T-helper 2 cell treated with Interferon-gamma antibody and Interleukin-4, amounts not matched to agents 100 ng/mL and 5 ng/mL, for 36 hours (primary cell): ENCODE measurements at places on chromosomes 6 and 20. TPM values are rescaled to one million over a fixed set of nuclear protein-coding genes. Genes with fewer than 3 reads are reported as not detected.

The CALHM5 gene
- total RNA-seq: not detected in 2 replicates

The PROKR2 gene
- not detected in 2 replicates for total RNA-seq

The KIAA0408 gene
- 10.4 and 11.2 TPM in 2 replicates for total RNA-seq

The FERMT1 gene
- 0.45 and 0.75 TPM in 2 replicates for total RNA-seq

The BAG2 gene
- total RNA-seq: 12.5 and 12.9 TPM in 2 replicates

The PIGU gene
- total RNA-seq: 22.0 and 23.3 TPM in 2 replicates

The HEY2 gene
- total RNA-seq: not detected in 2 replicates

The TMEM170B gene
- 0.23 and 0.34 TPM in 2 replicates for total RNA-seq

The ZSCAN23 gene
- total RNA-seq: 0.43 and 0.86 TPM in 2 replicates

The TMEM242 gene
- total RNA-seq: 10.5 and 10.6 TPM in 2 replicates

The UNC5CL gene
- 1.2 and 1.3 TPM in 2 replicates for total RNA-seq

The FILIP1 gene
- not detected in 2 replicates for total RNA-seq

The POLR1H gene
- total RNA-seq: 69.6 and 72.2 TPM in 2 replicates

The LAMA5 gene
- total RNA-seq: 0.70 and 0.77 TPM in 2 replicates

The OXT gene
- total RNA-seq: not detected in 2 replicates

The GPLD1 gene
- 0.18 and 0.27 TPM in 2 replicates for total RNA-seq

The SUMO4 gene
- total RNA-seq: 9.6 and 10.5 TPM in 2 replicates

The COX4I2 gene
- total RNA-seq: not detected in 2 replicates

The PI3 gene
- not detected in 2 replicates for total RNA-seq

The ZNFX1 gene
- 61.7 and 63.4 TPM in 2 replicates for total RNA-seq

The EYS gene
- total RNA-seq: not detected in 2 replicates

The KCNB1 gene
- 0.02 and 0.39 TPM in 2 replicates for total RNA-seq

The MOG gene
- not detected in 2 replicates for total RNA-seq

The GJA1 gene
- total RNA-seq: 0.07 TPM in 1 of 2 replicates, not detected in the other

The DACT2 gene
- total RNA-seq: 0.09 and 0.14 TPM in 2 replicates

The DSE gene
- total RNA-seq: 2.9 and 3.0 TPM in 2 replicates

The SLC17A9 gene
- total RNA-seq: 11.0 and 12.8 TPM in 2 replicates

The SOBP gene
- total RNA-seq: 0.09 and 0.14 TPM in 2 replicates

The HLA-DRA gene
- total RNA-seq: 81.8 and 88.4 TPM in 2 replicates

The TRIM40 gene
- total RNA-seq: not detected in 2 replicates

The NOTCH4 gene
- 0.16 and 0.18 TPM in 2 replicates for total RNA-seq

The MCCD1 gene
- total RNA-seq: not detected in 2 replicates

The RIN2 gene
- total RNA-seq: not detected in 2 replicates

The COQ3 gene
- 8.3 and 9.7 TPM in 2 replicates for total RNA-seq

The RNF8 gene
- 22.8 and 26.8 TPM in 2 replicates for total RNA-seq
